Tracheal epithelial cell (primary cell): ENCODE measurements at places on chromosomes 6 and 20. TPM values are rescaled to one million over a fixed set of nuclear protein-coding genes. Genes with fewer than 3 reads are reported as not detected.

The SLC32A1 gene
- not detected in 2 replicates for total RNA-seq

The DEFB115 gene
- total RNA-seq, result not detected in 2 replicates

The DAAM2 gene
- total RNA-seq, result 0.24 TPM in 1 of 2 replicates, not detected in the other

The PHACTR2 gene
- 29.8 and 29.9 TPM in 2 replicates for total RNA-seq

The HLA-A gene
- total RNA-seq, result 447 and 697 TPM in 2 replicates

The AVP gene
- total RNA-seq, result not detected in 2 replicates
